ENCODE measurements at places on chromosomes 3 and 15. TPM values are rescaled to one million over a fixed set of nuclear protein-coding genes. Genes with fewer than 3 reads are reported as not detected.
A peak's percentile ranks its signal among the peaks of the same experiment; 100 is the strongest.

TGM4 gene
- total RNA-seq, result not detected

DNA sequence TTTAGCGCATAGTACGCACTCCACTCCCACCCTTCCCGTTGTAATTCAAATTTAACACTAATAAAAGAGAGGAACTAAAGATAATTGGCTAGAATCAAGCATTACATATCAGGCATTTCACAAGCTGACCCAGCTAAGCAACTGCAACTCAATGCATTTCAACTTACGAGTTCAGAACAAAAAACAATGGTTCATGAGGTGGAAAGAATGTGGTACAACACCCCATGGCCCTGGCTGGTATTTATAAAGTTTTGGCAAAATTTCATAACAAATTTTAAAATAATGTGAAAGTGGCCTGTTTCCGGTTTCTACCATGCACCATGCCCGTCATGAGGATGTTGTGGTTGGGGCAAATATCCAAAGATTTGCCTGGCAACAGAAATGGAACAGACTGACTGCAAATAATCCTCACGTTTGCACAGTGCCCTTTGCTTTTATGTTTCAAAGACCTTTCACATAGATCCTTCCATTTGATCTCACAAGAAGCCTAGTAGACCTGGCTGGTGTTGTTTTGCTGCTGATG, 455.3 kb upstream of the NR2F2 start:
- H3K27ac ChIP-seq, result no peak overlapping the region
- H3K4me1 ChIP-seq, result peaks cover 21% of the 10 kb centered on the region
- no peak overlapping the region for H3K4me3 ChIP-seq
- no peak for DNase-seq
- H3K27me3 ChIP-seq, result no peaks in the 10 kb centered on the region
- no peaks in the 10 kb centered on the region for H3K36me3 ChIP-seq

DNA sequence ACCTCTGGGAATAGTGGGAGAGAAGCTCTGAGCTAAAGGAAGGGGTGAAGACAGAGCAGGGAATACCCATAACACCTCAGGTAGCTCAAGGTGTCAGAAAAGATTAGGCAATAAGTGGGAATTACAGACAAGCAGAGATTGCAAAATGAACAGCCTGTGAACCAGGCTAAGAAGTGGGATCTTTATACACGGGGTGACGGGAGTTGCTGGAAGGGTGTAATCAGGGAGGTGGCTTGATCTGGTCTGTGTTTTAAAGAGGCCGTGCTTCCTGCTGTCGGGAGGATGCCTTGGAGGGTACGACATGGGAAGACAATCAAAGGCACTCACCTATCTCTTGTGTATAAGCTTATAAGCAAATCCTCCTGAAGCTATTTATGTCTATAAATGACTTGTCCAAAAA, 216.3 kb downstream of the CLSTN2 start:
- no peak overlapping the region for H3K4me3 ChIP-seq
- no peaks in the 10 kb centered on the region for H3K36me3 ChIP-seq
- H3K4me1 ChIP-seq, result no peaks in the 10 kb centered on the region
- H3K27ac ChIP-seq, result no peak overlapping the region

CSTA gene
- not detected for total RNA-seq

- no peaks in the 10 kb centered on the region for H3K27me3 ChIP-seq
- no peak for DNase-seq
- no peak overlapping the region for H3K4me3 ChIP-seq
- H3K4me1 ChIP-seq, result peaks cover 54% of the 10 kb centered on the region
- H3K36me3 ChIP-seq, result no peaks in the 10 kb centered on the region
Measured at GRCh38 chr3:149371001-149371722, 6.3 kb downstream of the TM4SF1 start.

DNA sequence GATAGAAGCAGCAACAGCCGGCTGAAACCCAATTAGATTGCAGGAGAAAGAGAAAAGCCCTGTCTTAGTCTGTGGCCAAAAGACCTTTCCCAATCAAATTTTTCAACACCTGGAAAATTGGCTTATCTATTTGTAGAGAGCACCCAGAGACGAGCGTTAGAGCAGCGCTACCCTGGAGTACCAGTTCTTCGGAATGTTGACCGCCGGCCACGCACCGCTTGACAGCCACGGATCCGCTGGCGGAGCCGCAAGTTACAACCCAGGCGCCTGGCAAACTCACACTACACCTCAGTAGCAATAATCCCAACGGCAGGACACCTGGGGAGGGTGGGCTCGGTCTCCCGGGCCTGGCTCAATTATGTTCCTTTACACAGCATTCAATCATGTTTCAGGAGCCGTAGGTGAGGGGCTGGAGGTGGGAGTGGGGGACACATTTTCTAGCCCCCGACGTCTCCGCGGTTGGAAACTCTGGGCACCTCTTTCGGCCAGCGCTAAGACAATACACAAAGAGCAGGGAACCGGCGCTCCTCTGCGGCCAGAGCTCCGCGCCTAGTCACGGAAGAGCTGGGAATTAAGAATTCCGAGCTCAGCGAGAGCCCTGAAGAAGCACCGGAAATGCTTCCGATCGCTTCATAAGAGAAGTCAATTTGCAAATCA, 1.2 kb downstream of the MB21D2 start:
- H3K36me3 ChIP-seq, result no peaks in the 10 kb centered on the region
- H3K27me3 ChIP-seq, result peaks cover 2% of the 10 kb centered on the region
- peaks cover 66% of the 10 kb centered on the region for H3K4me1 ChIP-seq

DNA sequence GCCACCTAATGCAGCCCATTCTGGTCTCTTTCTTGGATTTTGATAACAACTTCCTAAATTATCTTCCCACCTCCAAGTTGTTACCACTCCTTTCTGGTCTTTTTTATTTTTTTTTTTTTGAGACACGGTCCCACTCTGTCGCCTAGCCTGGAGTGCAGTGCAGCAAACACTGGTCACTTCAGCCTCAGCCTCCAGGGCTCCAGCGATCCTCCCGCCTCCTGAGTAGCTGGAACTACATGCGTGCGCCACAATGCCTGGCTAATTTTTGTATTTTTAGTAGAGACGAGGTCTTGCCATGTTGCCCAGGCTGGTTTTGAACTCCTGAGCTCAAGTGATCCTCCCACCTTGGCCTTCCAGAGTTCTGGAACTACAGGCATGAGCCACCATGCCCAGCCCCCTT, 92.8 kb upstream of the BHLHE40 start:
- H3K4me3 ChIP-seq, result no peak overlapping the region
- no peaks in the 10 kb centered on the region for H3K36me3 ChIP-seq
- no peak for DNase-seq
- H3K27ac ChIP-seq, result no peak overlapping the region
- H3K27me3 ChIP-seq, result no peaks in the 10 kb centered on the region
- peaks cover 6% of the 10 kb centered on the region for H3K4me1 ChIP-seq

DAZL gene
- 4.3 TPM for total RNA-seq

ZKSCAN7 gene
- 8.9 TPM for total RNA-seq

CA12 gene
- total RNA-seq, result 2.8 TPM

DNA sequence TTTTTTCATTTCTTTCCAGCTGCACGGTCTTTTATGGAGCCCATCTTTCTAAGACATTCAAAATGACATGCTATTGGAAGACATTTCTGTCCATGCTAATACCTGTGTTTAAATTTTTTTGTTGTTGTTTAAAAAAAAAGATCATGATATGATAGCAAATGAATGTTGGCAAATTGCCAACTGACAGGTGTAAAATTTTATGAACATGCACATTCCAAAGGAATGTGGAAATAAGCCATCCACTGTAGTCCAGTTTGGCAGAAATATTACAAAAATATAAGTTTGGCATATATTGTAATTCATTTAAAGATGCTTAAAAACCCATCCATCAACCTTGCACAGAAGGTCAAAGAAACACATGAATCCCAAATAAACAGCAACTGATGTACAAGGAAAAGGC, 75.6 kb upstream of the WNT5A start:
- no peaks in the 10 kb centered on the region for H3K27me3 ChIP-seq
- H3K36me3 ChIP-seq, result no peaks in the 10 kb centered on the region
- DNase-seq, result no peak
- H3K4me1 ChIP-seq, result peaks cover 5% of the 10 kb centered on the region

DNA sequence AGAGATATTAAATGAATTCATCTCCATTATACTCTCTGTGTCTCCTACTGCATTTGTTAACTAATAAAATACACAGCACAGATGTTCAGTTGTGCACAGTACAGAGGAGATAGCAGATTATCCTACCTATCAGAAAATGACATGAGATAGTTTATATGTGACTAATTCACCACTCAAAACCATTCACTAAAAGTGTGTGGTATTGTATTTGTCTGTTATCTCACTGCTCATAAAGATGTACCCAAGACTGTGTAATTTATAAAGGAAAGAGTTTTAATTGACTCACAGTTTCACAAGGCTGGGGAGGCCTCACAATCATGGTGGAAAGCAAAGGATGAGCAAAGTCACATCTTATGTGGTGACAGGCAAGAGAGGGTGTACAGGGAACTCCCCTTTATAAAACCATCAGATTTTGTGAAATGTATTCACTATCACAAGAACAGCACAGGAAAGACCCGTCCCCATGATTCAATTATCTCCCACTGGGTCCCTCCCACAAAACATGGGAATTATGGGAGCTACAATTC, 936.3 kb downstream of the ROBO1 start:
- 0 out of 2 replicates have a peak, but pooled peaks cover 3% of the 10 kb centered on the region for H3K36me3 ChIP-seq
- no peaks in the 10 kb centered on the region for H3K4me1 ChIP-seq
- no peak overlapping the region for H3K27ac ChIP-seq
- no peak overlapping the region for H3K4me3 ChIP-seq
- H3K27me3 ChIP-seq, result no peaks in the 10 kb centered on the region
- no peak for DNase-seq

DNA sequence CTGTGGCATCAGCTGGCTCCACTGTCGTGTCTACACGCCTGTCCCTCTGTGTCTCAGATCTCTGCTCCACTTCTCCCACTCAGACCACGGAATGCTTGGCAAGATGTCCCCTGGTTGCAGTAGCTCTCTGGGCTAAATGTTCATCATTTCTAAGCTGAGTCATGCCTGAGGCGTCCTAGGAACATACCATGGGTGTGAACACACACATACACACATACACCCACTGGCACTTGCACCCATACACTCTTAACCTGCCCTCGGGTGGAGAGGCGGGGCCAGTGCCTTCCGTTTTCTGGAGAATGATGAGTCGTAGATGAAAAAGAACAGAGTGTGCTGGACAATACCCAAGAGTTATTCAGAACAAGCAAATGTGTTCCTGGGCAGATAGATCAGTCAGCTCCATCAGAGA, 72.4 kb downstream of the SENP2 start:
- DNase-seq, result no peak
- peak overlapping the region; percentile 41 for H3K27ac ChIP-seq
- H3K4me3 ChIP-seq, result no peak overlapping the region
- H3K27me3 ChIP-seq, result no peaks in the 10 kb centered on the region
- H3K4me1 ChIP-seq, result peaks cover 12% of the 10 kb centered on the region

GRCh38 chr3:54863786-54864185, 64.1 kb downstream of the LRTM1 start:
- H3K36me3 ChIP-seq, result no peaks in the 10 kb centered on the region
- H3K27ac ChIP-seq, result peak overlapping the region; percentile 84
- no peak overlapping the region for H3K4me3 ChIP-seq
- peaks cover 30% of the 10 kb centered on the region for H3K4me1 ChIP-seq
- DNase-seq, result no peak
- no peaks in the 10 kb centered on the region for H3K27me3 ChIP-seq

KBTBD12 gene
- total RNA-seq, result 0.22 TPM

DNA sequence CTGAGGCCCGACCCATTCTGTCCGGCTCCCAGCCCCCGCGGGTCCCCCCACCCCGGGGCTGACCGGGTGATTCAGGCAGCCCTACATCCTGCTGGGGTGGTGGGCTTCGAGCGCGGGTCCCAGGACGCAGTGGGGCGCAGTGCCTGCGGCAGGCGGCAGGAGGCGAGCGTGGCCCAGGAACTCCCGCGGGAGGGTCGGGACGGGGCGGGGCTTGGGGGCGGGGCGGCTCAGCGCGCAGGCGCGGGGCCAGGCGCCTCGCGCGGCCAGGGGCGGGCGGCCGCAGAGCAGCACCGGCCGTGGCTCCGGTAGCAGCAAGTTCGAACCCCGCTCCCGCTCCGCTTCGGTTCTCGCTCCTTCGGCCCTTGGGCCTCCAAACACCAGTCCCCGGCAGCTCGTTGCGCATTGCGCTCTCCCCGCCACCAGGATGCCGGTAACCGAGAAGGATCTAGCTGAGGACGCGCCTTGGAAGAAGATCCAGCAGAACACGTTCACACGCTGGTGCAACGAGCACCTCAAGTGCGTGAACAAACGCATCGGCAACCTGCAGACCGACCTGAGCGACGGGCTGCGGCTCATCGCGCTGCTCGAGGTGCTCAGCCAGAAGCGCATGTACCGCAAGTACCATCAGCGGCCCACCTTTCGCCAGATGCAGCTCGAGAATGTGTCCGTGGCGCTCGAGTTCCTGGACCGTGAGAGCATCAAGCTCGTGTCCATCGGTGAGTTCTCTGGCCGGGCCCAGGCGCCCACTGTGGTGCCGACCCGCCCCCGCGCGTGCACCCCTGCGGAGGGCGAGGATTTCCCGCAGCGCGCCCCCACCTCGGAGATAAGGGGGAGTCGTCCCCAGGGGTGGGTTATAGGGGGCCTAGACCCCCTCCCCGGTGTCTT, at the start of gene FLNB:
TSS of gene FLNB (plus strand) at position 282 of the 885 bp plus-strand sequence. CDS start at position 425, 143 bp downstream.
- H3K27ac ChIP-seq, result peak within 1 kb of the TSS; percentile 92
- peak; percentile 82 for DNase-seq
- no peaks in the 10 kb centered on the region for H3K36me3 ChIP-seq
- peak within 1 kb of the TSS; percentile 92 for H3K4me3 ChIP-seq

DNA sequence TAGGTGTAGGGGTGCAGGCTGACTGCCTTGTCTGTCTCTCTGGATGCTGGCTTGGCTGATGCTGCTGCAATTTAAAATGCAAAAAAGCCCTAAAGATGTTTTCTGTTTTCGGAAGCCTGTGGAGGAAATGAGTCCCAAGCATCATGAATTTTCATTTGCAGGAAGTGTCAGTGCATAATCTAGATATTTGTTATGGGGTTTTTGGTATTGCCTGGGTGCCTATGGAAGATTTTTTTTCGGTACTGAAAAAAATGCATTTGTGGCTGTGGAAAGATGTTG, 1.9 kb downstream of the CACNA1D start:
- no peaks in the 10 kb centered on the region for H3K36me3 ChIP-seq
- H3K27ac ChIP-seq, result no peak overlapping the region
- H3K4me1 ChIP-seq, result peaks cover 19% of the 10 kb centered on the region
- peaks cover 61% of the 10 kb centered on the region for H3K27me3 ChIP-seq
- peak overlapping the region; percentile 80 for H3K4me3 ChIP-seq

- H3K27ac ChIP-seq, result no peak overlapping the region
- DNase-seq, result no peak
- H3K4me3 ChIP-seq, result no peak overlapping the region
- H3K27me3 ChIP-seq, result peaks cover 2% of the 10 kb centered on the region
- no peaks in the 10 kb centered on the region for H3K4me1 ChIP-seq
Measured at GRCh38 chr3:135868801-135869200, 96.7 kb upstream of the PPP2R3A start.

DNA sequence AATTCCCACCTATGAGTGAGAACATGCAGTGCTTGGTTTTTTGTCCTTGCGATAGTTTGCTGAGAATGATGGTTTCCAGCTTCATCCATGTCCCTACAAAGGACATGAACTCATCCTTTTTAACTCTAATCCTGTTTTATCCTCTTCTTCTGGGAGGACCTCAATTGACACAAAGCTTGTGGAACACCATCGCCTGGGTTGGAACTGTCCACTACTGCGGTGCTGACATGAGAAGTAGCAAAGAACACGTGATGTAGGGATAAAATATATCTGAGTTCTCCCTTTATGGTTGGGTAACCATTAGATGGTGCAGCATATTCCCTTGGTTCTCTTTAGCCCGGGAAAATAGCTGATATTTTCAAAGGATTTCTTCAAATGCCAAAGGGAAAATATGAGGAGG, 105.3 kb upstream of the TOPAZ1 start:
- peaks cover 9% of the 10 kb centered on the region for H3K27me3 ChIP-seq
- H3K4me3 ChIP-seq, result no peak overlapping the region
- H3K36me3 ChIP-seq, result no peaks in the 10 kb centered on the region
- H3K27ac ChIP-seq, result no peak overlapping the region
- DNase-seq, result peak; percentile 34
